WTC11 (cell line): ENCODE measurements at places on chromosomes 1 and 21.
A peak's percentile ranks its signal among the peaks of the same experiment; 100 is the strongest.

DNA sequence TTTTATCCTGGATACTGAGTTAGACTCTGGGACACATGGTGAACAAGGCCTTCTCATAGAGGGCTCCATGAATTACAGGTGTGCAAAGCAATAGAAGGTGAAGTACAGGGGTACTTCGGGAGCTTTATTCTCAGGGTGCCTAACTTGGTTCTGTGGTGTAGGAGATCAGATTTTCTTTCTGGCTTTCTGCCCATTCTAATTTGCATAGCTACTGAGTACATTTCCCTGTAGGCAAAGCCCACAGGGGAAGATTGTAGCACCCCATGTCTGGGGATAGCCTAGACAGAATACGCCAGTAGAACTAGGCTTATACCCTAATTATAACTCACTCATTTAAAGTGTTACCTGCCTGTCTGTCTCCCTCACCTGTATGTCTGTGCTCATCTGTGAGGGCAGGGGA is 49.7 kb downstream of the PGM1 start:
- DNase-seq: no peak

DNA sequence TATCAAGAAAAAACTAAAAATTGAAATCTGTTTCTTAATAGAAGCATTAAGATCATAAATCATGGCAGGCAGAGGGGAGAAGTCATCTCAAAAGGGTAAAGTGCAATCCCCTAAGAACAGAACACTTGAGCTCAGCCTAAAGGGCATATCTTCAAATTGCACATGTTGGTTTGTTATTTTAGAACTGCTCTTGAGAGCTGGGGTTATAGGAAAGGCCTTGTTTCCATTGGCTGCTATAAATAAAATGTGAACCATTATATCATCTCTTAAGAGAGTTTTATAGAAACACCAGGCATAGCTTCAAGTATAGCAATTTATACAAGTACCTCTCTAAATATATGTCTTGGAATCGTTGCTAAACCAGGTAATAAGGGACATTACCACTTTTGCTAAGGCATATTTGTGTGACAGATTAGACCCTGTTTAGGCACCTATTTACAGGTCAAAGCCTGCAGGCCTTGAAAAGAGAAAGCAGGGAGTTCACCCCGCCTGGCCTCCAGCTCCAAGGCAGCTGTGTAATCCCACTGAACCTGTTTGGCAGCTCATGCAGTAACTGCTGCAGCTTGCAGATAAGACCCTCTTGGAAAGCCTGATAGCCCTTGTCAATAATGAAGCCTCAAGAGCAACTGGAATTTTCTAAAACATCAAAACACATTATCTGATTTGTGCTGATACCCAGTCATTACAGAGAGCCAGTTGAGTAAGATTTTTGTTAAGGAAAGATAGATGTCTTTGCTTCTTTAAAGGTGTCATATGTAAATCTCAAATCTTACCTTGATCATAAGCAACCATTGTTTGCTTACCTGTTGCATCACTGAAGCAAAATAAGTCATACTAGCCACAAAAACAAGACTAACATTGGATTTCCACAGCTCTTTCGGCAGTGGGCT is 24.2 kb upstream of the SYDE2 start:
- peak; percentile 70 for DNase-seq

- DNase-seq: no peak
Measured at GRCh38 chr1:182791281-182792179, 2.0 kb downstream of the NPL start.

- no peak for DNase-seq
Measured at GRCh38 chr1:101262630-101263348, 26.0 kb downstream of the S1PR1 start.

DNA sequence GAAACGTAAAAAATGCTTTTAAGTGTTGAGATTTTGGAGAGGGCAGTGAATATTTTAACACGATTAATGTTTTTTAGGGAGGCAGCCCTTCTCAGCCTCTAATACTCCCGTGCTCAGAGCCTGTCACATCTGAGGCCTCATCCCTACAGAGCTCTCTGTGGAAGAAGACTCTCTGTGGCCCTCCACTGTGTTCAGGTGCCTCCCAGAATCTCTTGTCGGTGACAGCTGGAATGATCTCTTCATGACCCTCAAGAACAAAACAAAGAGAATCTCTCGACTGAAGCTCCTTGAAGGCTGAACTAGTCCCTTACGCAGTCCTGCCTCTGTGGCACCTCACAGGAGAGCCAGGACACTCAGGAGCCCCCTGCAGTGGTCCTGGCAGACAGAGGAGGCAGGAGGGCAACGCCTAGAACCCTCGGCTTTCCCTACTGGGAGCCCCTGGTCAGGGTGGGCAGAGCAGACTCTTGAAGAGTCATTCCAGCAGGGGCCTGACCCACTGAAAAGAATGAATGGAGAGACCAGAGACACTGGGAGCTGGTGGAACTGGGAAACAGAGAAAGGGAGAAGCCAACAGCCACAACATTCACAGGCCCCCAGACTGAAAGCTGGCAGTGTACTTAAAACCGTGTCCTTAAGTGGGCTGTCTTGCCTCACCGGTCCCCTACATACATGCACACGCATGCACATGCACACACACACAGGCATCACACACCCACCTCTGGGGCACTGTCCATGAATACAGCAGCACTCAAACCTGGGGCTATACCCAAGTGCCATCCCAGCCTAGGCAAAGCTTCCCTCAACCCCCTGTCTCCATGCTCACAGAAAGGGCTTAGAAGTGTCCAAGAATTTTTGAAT is 67.5 kb upstream of the ANGPTL1 start:
- no peak for DNase-seq

DNA sequence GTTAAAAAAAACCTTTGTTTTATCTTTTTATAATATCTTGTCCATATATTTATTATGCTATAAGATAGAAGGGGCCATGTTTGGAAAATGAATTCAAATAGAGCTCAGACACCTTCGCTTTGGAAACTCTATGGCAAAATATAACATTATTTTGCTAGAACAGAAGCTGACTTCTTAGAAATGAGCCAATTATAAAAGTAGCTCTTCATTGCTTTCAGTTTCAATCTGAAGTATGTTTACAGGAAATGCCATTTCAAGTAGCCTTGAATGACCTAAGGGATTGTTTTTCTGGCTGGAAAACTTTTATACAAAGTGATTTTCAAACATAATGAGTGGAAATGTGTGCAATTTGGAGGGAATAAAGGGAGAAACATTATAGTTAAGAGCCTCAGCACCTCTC is 37.8 kb upstream of the GBP5 start:
- DNase-seq: no peak

DNA sequence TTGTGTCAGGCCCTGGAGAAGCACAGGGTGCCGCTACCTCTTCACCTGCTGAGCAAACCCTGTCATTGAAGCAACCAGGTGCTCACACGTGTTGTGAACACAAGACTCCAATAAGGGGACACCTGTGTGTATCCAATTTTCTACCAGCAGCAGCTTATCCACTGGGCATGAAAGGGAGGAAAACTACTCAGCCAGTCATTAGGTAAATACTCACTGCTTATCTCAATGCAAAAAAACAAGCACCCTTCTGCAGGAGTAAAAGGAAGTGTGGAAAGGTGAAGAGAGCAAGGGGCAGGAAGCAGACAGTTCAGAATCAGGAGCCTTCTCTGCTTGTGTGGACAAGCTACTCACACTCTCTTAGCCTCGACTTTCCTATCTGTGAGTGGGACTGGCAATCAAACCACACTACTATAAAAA is 148.9 kb downstream of the ETS2 start:
- DNase-seq: no peak

DNA sequence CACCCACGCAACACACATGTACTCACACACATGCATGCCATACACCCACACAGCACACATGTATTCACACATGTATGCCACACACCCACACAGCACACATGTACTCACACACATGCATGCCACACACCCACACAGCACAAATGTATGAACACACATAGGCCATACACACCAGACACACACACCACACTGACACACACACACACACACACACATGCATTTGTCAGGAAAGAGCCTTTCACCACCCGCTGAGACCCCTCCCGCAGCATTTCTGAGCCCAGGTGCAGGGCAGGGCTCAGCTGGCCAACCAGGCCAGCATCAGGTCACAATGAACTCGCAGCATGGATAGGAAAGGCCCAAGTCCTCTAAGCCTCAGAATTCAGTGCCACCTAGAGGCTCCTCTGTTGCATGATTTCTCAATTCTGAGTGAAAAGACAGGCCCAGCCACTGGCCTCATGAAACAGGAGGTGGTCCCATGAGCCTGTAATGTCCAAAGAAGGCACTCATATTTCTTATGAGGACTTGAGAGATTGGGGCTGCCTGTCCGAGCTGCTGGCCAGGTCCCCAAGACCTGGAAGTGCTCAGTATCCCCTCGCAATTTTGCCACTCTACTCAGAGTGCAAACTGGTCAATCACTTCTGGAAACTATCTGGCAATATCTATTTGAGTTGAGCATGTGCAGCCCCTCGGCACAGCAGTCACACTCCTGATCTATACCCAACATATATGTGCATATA is 57.3 kb downstream of the PSMG1 start:
- peak; percentile 70 for DNase-seq

GRCh38 chr1:214476986-214477870 is 74.2 kb downstream of the PTPN14 start:
- DNase-seq: no peak

DNA sequence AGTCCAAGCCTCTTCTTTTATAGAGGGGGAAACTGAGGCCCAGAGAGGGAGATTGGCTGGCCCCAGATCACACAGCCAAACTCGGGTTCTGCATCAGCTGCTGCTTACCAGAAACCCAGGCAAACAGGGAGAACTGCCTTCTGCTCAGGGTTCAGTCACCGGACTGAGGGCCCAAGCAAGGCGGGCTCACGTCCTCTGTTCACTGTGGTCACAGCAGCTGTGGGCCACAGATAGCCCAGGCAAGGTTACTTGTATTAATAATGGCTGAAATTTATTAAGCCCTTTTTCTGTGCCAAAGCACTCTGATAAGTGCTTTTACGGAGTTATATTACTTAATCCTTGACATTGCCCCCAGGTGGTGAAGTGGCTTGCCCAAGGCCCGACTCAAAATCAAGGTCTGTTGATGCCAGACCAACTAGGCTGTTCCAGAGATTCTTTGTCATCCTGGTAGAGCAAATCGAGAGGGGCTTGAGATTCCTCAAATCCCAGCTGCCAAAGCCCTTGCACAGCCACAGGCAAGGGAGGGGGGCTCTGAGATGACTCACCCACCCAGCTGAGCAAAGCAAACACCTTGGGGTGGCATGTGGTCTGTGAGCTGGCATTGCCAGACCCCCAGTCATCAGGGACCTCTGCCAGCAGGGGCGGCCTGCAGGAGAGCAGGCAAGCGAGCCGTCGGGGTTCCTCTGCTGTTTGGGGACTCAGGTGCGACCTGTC is 36.5 kb downstream of the EPHB2 start:
- no peak for DNase-seq

DNA sequence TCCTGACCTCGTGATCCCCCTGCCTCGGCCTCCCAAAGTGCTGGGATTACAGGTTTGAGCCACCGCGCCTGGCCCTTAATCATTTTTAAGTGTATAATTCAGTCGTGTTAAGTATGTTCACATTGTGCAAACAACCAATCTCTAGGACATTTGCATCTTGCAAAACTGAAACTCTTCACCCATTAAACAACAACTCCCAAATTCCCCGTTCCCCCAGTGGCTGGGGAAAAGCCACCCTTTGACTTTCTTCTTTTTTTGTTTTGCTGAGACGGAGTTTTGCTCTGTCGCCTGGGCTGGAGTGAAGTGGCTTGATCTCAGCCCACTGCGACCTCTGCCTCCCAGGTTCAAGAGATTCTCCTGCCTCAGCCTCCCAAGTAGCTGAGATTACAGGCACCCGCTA is 6.5 kb upstream of the THEMIS2 start:
- DNase-seq: no peak

- no peak for DNase-seq
Measured at GRCh38 chr1:21673277-21673780, 4.2 kb upstream of the RAP1GAP start.

DNA sequence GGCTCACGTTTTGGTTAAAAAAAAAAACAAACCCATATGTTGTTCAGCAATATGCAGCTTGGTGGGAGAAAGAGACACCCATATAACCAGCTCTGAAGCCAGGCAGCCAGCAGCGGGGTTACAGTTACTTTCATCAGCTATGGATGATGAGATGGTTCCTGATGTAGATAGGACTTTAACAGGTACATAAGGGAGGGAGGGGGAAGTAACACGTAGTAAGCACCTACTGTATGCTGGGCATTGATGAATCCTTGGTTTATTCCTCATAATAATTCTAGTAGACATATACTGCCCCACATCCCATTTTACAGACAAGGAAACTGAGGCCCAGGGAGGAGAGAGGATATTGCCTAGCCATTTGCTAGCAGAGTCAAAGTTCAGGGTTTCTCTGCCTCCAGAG is 2.0 kb downstream of the SLC1A7 start:
- DNase-seq: no peak

DNA sequence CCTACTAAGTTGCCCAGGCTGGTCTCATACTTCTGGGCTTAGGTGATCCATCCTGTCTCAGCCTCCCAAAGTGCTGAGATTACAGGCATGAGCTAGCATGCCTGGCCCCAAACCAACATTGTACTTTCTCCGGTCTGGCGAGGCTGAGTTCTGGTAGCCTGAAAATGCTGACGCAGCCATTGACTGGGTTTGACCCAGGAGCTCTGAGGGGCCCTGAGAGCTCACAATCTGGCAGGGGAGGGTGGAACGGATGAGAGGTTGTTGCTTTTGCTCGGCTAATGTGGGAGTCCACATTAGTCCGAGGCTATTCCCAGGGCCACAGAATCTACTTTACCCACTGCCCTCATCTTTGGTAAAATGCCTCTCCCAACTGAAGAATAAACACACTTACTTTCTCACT is 35.1 kb upstream of the PARP1 start:
- DNase-seq: no peak

- no peak for DNase-seq
Measured at GRCh38 chr21:40646651-40647050, 200.3 kb downstream of the DSCAM start.

GRCh38 chr1:232978091-232978634 is 27.8 kb downstream of the NTPCR start:
- no peak for DNase-seq

GRCh38 chr1:31111290-31111951 is 45.9 kb upstream of the PUM1 start:
- DNase-seq: no peak

- DNase-seq: no peak
Measured at GRCh38 chr1:31036749-31037500, 28.6 kb downstream of the PUM1 start.

GRCh38 chr1:53842347-53842746 is 4.3 kb upstream of the NDC1 start:
- no peak for DNase-seq

GRCh38 chr1:39955547-39956539 is 898 bp downstream of the MFSD2A start:
- DNase-seq: peak; percentile 28

DNA sequence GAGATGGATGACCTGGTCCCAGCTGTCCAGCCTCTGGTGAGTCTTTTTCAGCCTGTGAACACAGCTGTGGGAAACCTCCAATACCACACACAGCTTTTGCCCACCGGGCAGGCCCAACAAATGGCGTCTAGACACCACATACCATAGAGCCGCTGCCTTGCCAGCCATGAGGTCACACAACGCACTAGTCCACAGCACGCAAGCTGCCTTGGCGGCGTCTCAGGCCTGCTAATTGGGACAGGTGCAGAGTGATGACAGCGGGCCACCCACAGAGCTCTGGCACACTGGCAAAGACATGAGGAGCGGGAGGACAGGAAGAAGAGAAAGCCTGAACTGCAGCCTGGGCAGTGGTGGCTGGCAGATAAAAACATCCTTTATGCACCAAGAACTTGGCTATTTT is 125.5 kb downstream of the ADAMTS1 start:
- DNase-seq: no peak

- DNase-seq: no peak
Measured at GRCh38 chr1:4027492-4028138, 127.5 kb upstream of the C1orf174 start.

- DNase-seq: no peak
Measured at GRCh38 chr1:46021046-46021996, 111.1 kb downstream of the PIK3R3 start.
